Smooth muscle cell of the coronary artery (primary cell): ENCODE measurements at places on chromosomes 7 and 10. TPM values are rescaled to one million over a fixed set of nuclear protein-coding genes. Genes with fewer than 3 reads are reported as not detected.

The SAMD9L gene
- total RNA-seq, result 4.9 and 9.5 TPM in 2 replicates

The PHKG1 gene
- 0.98 and 7.5 TPM in 2 replicates for total RNA-seq

The DBF4 gene
- total RNA-seq, result 1.3 and 7.0 TPM in 2 replicates

The TUBAL3 gene
- total RNA-seq, result not detected in 2 replicates

The EZH2 gene
- 2.1 and 5.0 TPM in 2 replicates for total RNA-seq

The IFIT1B gene
- not detected in 2 replicates for total RNA-seq

The MALRD1 gene
- total RNA-seq, result 0.12 and 0.15 TPM in 2 replicates

The SRRM3 gene
- total RNA-seq, result 0.23 and 0.53 TPM in 2 replicates

The CPN1 gene
- not detected in 2 replicates for total RNA-seq
